AG04450 (cell line): ENCODE measurements at places on chromosomes 2 and 18.

DNA sequence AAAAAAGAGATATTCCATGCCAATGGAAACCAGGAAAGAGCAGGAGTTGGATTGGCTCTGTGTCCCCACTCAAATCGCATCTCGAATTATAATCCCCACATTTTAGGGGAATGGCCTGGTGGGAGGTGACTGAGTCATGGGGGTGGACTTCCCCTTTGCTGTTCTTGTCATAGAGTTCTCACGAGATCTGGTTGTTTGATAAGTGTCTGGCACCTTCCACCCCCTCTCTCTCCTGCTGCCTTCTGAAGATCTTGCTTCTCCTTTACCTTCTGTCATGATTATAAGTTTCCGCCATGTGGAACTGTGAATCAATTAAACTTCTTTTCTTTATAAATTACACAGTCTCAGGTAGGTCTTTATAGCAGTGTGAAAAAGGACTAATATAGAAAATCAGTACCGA, 355.6 kb downstream of the NBAS start:
- no peak for DNase-seq

DNA sequence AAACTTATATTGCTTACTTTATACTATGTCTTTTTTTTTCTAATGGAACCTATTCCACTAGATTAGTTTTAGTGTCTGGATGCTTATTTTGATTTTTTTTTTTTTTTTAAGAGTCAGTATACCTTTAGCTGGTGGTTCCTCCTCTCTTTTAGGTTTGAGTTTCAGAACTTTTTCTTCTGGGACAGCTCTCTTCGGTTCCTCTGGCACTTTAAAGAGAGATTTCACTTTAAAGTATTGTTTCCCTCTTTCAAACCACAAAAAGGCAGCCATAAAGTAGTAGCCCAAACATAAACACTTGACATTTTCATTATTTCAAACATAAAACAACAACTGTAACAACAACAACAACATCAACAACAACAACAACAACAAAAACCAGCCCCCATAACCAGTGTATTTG, 123.3 kb downstream of the TTN start:
- DNase-seq, result no peak

DNA sequence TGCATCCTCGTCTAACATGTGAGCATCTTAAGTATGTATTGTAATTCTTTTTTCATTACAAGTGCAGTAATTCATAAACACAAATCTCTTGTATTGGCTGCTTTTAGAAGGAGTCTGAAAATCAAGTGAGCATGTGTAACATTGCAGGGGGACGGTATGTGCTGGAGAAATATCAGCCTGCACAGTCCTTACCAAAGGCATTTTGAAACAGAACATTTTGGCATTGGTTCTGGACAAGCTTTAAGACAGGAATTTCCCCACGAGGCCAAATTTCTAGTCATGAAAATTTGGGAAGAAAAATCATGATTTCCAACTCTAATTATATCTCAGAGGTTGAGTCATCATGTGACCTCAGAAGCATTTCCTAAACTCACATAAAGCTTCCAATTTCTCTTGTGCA, 24.7 kb upstream of the NRP2 start:
- DNase-seq, result peak; percentile 33

DNA sequence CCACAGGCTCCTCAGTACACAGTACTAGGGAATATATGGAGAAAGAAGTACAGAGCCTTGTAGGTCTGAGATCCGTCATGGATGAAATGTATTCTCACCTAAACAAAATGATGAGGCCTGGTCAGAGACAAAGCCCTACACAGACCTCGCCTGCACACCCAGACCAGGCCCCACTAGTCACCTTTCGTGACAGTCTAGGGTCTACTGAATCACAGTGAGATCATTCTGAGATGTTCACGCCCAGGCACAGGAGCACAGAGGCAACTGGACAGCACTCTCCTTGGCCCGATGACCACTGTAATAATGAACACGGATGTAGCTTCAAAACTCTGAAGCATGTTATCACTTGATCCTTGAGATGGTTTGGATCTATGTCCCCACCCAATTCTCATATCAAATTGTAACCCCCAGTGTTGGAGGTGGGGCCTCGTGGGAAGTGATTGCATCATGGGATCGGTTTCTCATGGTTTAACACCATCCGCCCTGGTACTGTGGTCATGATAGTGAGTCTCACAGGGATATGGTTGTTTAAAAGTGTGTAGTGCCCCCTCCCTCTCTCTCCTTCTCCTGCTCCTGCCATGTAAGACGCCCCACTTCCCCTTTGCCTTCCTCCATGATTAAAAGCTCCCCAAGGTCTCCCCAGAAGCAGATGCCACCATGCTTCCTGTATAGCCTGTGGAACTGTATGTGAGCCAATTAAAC, 15.1 kb downstream of the DOCK10 start:
- no peak for DNase-seq

GRCh38 chr2:226475650-226476049, 324.0 kb downstream of the IRS1 start:
- DNase-seq, result peak; percentile 36

DNA sequence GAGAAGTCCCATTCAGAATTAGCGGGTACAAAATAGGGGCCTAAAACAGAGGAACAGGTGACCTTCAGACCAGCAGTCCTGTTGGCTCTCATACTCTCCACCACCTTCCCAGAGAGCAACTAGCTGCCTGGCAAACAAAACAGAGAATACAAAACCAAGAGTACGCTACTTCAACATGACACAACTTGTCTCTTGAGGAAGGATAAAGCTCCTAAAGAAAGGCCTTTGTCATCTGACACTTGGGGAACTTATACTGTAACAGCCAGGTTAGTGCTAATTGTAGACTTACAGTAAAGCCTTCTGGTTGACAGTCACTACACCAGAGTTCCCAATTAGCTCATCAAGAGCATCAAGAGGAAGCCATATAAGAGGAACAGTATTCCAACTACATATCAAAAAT, 282.1 kb upstream of the NT5C1B start:
- no peak for DNase-seq

DNA sequence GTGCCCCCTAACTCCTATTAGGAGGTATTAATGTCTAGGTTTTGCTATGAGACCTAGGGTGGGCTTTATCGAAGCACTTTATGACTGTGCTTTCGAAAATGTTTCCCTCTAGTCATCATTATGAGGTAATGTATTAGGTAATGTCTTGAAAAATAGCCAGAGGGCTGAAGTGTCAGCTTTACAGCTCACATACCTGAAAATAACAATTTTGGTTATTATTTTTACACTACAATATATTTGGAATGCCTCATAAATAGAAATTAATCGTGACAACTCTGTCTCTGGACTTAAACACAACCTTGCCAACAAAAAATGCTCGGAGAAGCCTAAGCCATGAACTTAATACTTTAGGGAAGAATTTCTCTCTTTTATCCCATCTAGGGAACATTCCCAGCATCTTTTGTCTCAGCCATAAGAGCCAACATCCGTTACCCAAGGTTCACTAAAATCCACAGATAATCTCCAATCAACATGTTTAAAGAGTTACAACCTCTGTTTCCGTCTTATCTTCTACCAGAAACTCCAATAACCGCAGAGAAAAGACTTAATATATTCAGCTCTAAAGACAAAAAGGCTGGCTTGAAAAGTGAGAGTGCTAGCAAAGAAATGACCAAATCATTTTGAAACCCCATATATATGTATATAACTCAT, 130.9 kb upstream of the RND3 start:
- no peak for DNase-seq

DNA sequence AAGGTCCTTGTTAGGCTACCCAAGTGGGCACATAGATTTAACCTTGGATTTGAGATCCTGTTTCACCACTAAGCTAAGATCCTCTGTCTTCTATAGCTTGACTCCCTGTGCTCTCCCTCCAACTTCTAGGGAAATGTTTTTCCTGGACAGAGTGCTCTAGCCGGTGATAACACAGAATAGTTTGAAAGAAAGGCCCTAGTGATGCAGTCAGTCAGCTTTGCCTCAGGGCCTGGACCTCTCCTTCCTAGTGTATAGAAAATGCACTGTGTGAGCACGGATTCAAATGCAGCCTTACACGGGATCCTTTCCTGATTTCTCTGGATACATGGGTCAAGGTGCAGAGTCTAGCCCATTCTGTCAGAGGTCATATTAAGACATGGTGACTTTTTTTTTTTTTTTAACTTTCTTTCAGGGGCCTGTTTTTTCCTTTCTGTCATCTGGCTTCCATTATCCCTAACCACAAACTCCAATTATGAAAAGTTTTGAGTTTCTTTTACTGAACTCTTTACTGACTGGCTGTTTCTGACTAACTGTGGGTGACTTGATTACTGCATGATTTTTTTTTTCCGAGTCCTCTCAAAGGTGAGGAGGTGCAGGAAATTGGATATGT, 122.6 kb downstream of the LRP1B start:
- DNase-seq, result no peak

DNA sequence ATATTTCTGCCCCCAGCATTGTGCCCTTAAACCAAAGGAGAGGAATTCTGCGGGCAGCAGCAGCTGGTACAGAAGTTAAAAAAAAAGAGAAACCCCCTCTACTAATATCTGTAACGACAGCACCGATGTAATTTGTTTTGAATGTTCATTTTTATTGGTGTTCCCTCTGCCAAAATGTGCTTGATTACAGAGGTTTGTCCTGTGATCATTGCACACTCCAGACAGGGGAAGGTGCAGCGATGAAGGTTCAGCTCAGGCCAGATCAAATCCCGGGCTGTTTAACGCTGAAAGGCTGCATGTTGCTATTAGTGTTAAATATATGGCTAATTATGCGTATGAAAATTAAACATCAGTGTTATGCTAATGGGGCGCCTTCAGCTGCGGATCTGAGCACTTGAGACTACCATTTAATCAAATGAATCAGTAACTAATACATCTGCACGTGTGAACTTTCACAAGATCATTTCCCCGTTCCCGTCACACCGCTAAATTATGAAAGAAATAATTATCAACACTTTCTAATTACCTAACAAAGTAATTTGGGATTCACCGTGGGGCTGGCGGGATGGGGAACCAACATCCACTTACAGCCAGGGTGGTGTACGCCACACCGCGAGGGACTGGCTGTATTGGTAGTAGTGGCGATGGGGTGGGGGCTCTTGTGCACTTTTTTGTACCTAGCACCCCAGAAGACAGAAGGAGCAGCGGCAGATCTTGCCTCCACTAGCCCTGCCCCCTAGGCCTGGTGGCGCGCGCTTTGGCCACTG, 1.5 kb upstream of the DLX1 start:
- no peak for DNase-seq

GRCh38 chr2:46117994-46118393, 179.2 kb upstream of the EPAS1 start:
- DNase-seq, result no peak

- peak; percentile 48 for DNase-seq
Measured at GRCh38 chr2:165872101-165872791, 78.2 kb upstream of the GALNT3 start.

DNA sequence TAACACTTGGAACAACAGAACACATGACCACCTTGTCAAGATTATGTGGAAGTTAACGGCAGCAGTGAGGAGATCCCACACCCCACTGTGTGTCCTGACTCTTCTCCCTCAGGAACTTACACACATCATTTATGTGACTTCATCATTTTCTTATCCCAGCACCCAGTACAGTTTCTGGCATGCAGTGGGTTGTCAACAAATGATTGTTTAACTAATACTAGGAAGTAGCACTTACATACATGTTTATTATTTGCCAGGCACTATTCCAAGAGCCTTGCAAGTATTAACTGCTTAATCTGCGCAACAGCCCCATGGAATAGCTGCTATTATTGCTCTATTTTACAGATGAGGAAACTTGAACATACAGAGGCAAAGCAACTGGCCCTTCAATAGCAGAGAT, 391.5 kb downstream of the TXNL1 start:
- no peak for DNase-seq

GRCh38 chr2:15058015-15058720, 425.7 kb downstream of the LRATD1 start:
- DNase-seq, result no peak

- DNase-seq, result no peak
Measured at GRCh38 chr2:9052821-9053533, 49.5 kb upstream of the MBOAT2 start.

GRCh38 chr2:107430596-107431266, 396.0 kb upstream of the RGPD4 start:
- no peak for DNase-seq

DNA sequence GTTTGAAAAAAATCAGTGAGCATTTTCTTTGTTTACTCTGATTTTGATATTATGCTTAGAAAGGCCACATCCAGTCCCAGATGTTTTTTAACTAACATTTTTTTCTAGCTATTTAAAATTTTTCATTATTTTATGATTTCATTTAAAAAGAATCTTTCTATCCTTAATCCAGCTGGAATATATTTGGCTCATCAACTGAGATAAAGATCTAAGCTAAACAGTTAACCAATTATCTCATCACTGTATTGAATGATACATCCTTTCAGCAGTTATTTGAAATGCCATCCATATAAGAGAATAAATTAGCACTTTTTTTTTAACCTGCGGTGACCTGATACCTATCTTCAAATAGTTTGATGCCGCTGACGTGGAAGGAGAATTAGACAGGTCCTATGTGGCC, 245.5 kb upstream of the COPS8 start:
- DNase-seq, result no peak

DNA sequence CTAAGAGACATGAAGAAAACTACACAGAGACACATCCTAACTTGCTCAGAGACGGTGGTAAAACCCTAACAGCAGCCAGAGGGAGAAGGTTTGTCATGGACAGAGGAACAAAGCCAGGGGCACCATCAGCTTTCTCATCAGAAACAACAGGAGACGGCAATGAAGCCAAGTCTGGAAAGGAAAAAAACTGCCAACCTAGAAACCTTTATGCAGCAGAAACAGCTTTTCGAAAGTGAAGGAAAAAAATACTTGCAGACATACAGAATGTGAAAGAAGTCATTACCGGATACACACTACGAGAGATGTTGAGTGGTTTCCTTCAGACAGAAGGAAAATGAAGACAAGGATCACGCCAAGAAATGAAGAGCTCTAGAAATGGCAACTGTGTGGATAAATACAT, 55.9 kb downstream of the ANO7 start:
- DNase-seq, result no peak

DNA sequence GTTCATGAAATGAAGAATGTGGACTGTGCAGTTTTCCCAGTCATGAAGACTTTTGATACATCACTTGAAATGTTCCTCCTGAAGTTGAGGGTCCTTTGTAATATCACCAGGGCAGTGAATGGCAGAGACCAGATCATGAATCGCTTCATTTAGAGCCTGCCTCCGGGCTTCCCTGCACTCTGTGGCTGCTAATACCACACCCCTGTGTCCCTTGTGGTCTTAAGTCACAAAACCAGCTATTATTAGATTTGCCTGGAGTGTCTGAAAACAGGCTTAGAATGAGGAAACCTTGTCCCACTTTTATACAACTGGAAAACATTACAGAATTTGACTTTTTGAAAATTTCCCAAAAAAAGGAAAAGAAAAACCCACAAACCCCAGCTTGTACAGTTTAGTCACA, 147.9 kb downstream of the MGAT5 start:
- DNase-seq, result no peak

GRCh38 chr2:11393711-11394236, 49.3 kb upstream of the ROCK2 start:
- DNase-seq, result no peak

- peak; percentile 49 for DNase-seq
Measured at GRCh38 chr18:45014047-45014501, 333.4 kb downstream of the SETBP1 start.

- DNase-seq, result no peak
Measured at GRCh38 chr2:117985092-117985491, 28.8 kb downstream of the CCDC93 start.
